EH (cell line): ENCODE measurements at places on chromosomes 13 and 19.

- DNase-seq: peak; percentile 32
Measured at GRCh38 chr19:35596366-35596999, 10.5 kb downstream of the PMIS2 start.

DNA sequence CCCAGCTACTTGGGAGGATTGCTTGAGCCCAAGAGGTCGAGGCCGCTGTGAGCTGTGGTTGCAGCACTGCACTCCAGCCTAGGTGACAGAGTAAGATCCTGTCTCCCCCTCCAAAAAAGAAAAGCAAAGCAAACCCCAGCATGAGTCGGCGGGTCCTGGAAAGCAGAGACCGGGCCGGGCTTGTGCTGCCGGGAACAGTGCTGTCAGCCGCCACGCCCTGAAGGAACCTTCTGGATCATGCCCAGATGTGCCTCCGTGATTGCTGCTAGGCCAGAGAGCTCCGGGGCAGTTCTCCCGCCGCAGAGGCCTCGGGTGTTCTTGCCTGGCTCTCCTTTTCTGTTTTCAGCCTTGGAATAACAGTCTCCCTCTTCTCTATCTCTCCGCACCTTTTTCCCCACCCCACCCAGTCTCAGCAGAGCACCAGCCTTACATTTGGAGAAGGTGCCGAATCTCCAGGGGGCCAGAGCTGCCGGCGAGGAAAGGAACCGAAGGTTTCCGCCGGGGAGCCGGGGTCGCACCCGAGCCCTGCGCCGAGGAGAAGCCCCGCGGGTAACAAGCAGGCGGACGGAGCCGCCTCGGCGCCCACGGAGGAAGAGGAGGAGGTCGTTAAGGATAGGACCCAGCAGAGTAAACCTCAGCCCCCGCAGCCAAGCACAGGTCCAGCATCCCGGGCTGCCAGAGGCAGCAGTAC, 181.9 kb downstream of the STK24 start:
- no peak for DNase-seq

- DNase-seq: peak; percentile 91
Measured at GRCh38 chr13:24032252-24032651, 128.3 kb upstream of the SPATA13 start.

DNA sequence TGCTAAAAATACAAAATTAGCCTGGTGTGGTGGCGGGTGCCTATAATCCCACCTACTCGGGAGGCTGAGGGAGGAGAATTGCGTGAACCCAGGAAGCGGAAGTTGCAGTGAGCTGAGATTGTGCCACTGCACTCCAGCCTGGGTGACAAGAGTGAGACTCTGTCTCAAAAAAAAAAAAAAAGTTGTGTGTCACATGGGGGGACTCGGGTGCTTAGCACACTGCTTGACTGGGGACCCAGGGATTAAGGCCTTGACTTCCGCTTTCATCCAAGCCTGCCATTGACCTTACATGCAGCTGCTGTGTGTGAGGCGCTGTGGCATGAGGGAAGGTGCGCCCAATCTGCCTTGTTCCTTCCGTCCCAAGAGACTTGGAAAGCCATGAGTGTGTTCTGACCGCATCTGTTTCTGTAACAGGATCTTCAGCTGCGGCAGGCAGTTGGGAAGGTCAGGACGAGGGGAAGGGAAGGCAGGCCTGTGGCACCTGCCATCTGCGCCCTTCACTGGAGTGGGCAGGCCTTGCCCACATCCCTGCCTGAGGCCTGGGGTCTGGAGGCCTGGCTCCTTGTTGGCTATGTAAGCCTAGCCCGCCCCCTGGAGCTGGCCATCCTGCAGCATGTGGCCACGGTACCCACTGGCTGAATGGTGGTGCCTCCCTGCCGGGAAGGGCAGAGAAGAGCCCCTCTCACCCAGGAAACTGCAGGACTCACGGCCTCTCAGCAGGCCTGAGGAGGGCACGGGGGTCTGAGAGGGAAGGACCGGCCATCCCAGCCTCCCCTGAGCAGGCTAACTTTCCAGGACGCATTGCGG, 23.0 kb downstream of the PPP1R37 start:
- no peak for DNase-seq

GRCh38 chr13:42821437-42821836, 40.1 kb downstream of the FAM216B start:
- peak; percentile 72 for DNase-seq

DNA sequence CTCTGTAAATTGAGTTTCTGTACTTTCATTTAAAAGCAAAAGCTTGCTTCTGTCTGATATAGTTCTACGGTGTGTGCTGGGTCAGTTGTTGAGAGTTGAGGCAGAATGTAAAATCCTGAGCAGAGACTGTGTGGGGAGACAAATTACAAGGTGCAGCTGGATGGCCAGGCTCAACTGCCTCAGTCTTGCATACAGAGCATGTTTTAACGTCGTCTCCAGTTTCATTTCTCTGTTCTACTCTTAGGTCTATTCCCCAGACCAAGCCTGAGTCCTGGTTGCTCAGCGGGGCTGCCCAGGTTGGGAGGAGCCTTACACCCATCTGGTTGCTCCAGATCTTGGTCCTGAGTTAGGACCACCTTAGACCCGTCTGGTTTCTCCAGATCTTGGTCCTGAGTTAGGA, 54.4 kb upstream of the MEDAG start:
- DNase-seq: no peak
